ENCODE measurements at places on chromosomes 12 and 14.

DNA sequence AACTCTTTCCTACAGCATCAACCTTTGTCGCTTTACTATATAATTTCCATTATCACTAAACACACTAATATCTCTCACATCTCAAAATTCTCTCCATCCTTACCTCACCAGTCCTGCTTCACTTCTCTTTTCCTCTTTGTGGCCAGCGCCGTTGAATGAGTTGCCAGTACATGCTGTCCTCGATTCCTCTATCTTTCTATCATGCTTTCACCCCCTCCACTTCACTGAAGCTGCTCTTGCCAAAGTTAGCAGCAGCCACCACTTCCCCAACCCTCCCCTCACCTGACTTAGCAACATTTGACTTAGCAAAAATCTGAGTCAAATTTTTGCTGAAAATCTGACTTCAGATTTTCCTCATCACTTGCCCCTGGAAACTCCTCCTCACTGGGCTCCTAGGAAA, 210.4 kb downstream of the ANO6 start:
- DNase-seq = no peak

DNA sequence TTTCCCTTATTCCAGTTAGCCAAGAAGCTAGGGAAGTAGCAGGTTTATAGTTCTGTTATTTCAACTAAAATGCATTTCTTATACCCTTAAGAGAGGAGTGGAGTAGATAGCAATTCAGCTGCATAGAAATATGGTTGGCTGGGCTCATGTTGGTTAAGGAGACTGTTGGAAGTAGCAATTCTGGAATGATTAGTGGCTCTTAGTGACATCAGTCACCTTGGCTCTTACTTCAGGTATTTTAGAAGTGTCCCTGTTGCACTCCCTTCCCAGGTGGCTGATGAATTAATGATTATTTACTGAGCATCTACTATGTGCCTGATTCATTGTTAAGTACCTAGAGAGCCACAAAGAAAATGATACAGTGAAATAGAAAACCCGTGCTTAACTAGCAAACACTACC, 128.1 kb downstream of the MGST1 start:
- no peak for DNase-seq

- no peak for DNase-seq
Observed at GRCh38 chr14:23006188-23006534, 3.8 kb downstream of the C14orf93 start.

DNA sequence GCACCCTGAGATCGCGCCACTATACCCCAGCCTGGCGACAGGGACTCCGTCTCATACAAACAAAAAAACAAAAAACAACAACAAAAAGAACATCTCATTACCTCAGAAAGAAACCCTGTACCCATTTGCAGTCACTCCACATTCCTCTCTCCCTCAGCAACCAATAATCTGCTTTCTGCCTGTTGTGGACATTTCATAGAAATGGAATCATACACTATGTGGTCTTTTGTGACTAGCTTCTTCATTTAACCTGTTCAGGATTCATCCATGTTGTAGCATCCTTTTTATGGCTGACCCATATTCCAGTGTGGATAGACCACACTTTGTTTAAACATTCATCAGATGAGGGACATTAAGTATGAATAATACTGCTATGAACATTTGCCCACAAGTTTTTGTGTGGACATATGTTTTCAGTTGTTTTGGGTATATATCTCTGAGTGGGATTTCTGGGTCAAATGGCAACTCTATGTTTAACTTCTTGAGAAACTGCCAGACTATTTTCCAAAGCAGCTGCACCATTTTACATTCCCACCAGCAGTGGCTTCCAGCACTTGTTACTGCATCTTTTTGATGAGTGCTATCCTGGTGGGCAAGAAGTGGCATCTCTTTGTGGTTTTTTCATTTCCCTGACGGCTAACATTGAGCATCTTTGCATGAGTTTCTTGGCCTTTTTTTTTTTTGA, 5.9 kb upstream of the RCOR1 start:
- no peak for DNase-seq

DNA sequence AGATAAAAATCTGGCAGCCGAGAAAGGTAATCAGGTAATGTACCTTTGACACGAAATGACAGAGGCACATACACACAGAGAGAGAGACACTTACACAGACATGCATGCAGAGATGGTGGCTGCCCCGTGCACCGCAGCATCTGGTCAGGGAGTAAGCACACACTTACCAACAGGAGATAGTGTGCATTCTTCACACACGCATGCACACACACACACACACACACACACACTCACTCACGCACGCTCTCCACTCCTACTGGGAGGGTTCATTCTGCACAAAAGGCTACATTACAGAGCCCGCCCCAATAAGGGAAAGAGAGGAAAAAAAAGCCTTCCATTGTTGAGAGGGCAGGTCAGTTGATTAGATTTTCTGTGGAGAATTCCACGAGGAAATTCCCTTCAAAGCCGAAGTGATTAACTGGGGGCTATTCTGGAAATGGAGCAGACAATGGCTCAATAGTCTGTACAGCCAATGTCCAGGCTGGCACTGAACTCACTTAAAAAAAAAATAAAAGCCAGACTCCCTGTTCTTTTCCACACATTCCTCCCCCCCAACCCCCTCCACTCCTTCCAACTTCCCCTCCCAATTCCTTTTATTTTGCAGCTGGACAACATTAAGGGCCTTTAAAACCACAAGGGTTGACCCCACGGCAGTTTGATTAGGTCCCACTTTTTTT, 1.4 kb upstream of the SOX5 start:
- no peak for DNase-seq

GRCh38 chr14:106846218-106846617, 1319.8 kb downstream of the TMEM121 start:
- DNase-seq = no peak

DNA sequence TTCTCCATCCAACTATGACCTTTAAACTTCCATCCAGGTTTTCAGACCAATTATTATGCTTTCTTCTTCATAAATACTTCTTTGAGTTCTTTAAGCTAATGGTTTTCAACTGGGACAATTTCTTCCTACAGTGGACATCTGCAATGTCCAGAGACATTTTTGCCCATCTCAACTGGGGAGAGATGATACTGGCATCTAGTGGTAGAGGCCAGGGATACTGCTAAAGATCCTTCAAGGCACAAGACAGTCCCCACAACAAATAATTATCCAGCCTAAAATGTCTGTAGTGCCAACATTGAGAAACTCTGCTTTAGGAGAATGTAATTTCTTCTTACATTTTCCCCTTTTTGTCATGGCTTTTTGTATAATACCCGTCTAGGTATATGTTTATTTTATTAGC, 10.6 kb downstream of the TRHDE start:
- no peak for DNase-seq

GRCh38 chr12:3538466-3539030, 47.5 kb downstream of the PRMT8 start:
- no peak for DNase-seq

Measured in NCI-H1930 (cell line).